ENCODE measurements at places on chromosomes 7 and 10.

DNA sequence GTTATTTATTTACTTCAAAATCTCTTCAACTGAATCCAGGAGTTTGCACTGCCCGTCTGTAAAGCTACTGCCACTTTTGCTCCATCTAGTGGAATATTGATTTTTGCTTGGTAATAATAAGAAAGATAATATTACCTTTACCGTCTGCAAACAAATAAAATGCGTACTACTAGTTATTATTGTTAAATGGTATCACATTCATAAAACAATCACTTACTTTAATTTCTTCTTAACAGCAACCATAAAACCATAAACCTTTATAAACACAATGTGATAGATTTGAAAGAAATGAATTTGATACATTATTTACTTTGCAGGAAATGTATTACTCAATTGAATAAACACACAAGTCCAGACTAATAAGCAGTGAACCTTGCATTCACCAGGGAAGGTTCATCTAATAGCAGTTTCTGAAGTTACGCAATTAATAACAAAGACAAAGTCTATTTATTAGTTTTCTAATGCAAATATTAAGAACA lies 6.4 kb downstream of the AGMO start:
- peak; percentile 54 for DNase-seq

DNA sequence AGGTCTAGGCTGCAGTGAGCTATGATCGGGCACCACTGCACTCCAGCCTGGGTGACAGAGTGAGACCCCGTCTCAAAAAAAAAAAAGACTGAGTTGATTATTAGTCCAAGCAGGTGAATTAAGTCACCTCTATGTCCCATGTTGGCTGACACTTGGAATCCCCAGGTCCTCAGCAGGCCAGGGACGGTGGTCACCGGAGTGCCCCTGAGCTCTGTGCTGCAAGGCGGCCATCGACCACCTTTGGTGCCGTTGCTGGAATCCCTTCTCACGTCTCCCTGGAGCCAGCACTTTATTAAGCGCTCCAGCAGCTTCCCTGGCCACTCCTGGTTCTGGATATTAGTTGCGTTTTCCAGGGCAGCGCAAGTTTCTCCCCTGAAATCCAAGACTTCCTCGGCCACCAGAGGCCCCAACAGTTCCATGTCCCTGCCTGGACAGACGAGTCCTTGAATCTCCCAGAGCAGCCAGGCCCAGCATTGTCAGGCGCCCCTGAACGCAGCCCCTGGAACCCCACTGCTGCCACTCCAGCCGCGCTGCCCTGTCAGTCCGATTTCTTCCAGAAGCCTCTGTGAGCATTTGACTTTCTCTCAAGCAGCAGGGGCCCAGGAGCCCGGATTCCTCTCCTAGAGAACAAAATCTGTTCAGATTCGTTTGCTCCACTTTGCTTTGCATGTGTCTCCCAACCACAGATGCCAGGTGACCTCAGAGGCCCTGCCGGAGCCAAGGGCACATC lies 38.4 kb upstream of the FOXL3 start:
- DNase-seq, result no peak

- DNase-seq, result no peak
Observed at GRCh38 chr10:111716032-111716431, 467.5 kb downstream of the GPAM start.

DNA sequence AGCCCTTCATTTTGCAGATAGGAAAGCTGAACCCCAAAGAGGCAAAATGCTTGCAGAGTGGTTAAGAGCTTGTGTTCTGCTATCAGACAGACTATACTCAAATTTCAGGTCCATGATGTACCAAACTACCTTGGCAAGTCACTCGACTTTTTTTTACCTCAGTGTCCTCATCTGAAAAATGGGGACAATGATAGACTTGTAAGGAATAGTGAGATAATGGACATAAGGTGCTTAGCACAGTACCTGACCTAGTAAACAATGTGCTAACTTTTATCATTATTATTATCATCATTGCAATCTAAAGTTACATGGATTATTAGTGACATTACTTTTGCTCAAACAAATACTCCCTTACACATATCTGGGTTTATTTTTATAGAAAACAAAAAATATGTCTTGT lies 79.4 kb upstream of the ARID5B start:
- no peak for DNase-seq

DNA sequence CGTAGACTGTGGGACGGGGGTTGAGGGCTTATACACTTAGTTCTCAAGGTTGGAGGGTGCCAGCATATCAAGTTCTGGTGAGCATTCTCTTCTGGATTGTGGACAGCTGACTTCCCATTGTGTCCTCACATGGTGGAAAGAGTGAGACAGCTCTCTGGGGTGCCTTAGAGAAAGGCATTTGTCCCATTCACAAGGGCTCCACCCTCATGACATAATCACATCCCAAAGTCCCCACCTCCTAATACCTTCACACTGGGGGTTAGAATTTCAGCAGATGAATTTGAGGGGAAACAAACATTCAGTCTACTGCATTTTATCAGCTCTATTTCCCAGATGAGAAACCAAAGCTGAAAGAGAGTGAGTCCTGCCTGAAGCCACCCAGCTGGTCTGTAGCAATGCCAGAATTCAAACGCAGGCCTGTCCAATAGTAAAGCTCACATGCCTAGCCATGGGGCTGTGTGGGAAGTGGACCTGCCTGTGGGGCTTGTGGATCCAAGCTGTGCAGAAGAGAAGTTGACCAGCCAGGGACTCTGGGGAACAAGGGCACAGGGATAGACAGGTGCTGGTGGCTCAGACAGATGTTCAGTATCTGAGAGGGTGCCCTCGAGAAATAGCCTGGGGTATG lies 34.9 kb upstream of the LOXL4 start:
- DNase-seq, result peak; percentile 41

DNA sequence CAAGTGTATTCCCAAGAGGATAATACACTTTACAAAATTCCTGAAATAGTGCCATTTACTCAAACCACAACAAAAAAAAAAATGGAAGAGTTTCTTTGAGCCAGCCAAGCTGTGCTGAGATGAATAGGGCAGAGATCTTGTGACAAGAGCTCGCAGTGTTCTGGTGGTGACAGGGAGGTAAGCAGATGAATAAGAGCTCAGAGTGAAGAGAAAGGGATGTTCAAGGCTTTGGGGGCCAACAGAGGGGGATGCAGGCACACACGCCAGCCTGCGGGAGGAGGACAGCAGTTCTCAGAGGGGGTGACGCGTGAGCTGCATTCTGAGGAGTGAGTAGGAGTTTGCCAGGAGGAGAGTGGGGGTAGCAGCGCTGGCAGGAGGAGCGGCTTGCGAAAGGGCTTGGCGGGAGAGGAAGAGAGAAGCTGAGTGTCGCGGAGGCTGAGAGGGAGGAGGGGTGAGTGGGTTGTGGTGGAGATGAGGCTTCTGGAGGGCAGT lies 194.4 kb upstream of the IMMP2L start:
- DNase-seq, result no peak

GRCh38 chr7:157189405-157189804 lies 50.7 kb downstream of the UBE3C start:
- DNase-seq, result no peak

DNA sequence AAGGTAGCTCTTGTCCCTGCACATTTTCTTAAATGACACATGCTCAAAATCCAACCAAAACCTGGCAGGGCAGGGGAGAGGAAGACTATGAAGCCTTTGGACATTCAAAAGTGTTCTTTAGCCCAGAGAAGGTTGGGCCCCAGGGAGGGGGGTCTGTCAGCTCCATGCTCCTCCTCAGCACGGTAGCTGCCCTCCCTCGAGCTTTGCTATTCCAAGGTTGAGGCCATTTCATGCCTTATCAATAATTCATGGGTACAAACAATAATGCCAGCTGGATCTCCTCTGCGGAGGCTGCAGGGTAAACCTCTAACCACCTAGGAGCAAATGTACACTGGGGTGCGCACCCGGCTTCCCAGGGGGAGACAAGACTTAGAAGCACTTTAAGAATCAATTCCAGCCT lies 61.5 kb downstream of the SLIT1 start:
- DNase-seq, result no peak

DNA sequence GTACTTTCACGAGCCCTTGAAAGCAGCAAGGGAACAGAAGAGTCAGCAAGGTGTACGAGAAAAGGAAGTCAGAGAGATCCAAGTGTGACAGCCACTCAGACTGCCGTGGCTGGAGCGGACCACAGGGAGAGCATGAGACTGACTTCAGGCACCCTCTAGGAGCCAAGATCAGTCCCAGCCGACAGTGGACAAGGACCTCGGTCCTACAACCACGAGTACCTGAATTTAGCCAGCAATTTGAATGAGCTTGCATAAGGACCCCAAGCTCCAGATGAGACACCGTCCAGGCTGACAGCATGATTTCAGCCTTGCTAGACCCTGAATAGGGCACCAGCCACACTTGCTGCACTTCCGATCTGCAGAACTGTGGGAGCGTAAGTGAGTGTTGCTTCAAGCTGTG lies 13.7 kb upstream of the EBF3 start:
- no peak for DNase-seq
